ENCODE measurements at places on chromosomes 16 and 17.

GRCh38 chr16:73202161-73202729, 154.3 kb upstream of the ZFHX3 start:
- no peak for DNase-seq

DNA sequence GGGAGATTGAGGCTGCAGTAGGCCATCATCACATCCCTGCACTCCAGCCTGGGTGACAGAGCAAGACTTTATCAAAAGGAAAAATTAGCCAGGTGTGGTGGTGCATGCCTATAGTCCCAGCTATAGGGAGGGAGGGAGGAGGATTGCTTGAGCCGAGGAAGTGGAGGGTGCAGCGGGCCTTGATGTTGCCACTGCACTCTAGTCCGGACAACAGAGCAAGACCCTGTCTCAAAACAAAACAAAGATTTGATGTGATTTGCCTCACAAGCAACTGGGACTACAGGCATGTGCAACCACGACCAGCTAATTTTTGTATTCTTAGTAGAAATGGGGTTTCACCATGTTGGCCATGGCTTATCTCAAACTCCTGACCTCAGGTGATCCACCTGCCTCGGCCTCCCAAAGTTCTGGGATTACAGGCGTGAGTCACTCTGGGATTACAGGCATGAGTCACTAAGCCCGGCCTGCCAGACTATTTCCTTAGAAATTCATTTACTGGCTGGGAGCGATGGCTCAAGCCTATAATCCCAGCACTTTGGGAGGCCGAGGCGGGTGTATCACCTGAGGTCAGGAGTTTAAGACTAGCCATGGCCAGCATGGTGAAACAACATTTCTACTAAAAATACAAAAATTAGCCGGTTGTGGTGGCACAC, 11.5 kb downstream of the UBE2G1 start:
- DNase-seq: no peak

GRCh38 chr16:27491894-27492587, 57.7 kb downstream of the GTF3C1 start:
- no peak for DNase-seq

- DNase-seq: no peak
Observed at GRCh38 chr17:31715446-31715845, 143.6 kb downstream of the COPRS start.

- DNase-seq: no peak
Observed at GRCh38 chr16:56532714-56533113, 12.9 kb upstream of the BBS2 start.

DNA sequence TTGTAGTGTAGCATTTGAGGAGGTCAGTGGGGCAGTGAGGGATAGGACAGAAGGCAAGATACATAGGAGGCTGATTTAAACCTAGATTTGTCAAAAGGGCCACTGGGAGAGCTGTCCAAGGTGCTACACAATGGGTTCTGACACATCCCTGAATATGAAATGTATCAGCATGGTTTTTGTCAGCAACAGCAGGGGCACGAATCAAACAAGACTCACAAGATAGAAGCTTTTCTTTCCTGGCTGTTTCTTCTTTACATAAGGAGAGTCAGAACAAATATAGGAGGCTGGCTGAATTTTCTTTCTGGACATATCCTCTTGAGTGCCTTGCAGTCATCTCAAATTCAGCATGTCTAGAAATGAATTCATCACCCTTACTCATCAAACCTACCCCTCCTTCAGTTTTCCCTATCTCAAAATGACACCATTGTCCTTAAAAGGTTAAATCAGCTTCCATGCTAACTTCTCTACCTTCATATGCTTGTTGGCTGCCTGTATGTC, 130.5 kb downstream of the NPIPB5 start:
- no peak for DNase-seq

DNA sequence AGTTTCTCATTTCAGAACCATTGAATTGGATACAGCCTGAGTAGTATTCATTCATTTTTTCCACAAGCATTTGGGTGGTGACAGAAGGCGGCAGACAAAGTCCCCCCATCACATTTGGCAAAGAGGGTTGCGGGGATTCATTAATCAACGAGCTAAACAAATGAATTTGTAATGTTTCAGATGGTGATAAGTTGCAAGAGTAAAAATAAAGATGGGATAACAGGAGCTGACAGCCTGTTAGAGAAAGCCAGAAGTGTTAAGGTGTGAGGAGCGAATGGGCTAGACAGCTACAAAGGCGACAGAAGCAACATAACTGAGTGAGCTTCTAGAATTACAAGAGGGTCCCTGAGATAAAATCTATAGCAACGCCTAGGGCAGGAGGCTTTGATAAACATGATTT, 342.8 kb upstream of the HSBP1 start:
- DNase-seq: no peak

DNA sequence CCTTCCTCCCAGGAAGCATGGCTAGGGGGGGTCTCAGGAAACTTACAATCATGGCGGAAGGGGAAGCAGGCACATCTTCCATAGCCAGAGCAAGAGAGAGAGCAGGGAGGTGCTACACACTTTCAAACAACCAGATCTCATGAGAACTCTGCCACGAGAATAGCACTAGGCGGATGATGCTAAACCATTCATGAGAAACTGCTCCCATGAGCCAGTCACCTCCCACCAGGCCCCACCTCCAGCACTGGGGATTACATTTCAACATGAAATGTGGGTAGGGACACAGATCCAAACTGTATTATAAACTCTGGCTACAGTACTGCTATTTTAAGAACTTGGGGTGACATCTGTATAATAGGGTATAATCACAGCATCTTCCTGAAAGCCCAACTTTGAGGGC, 83.1 kb upstream of the CACNG5 start:
- no peak for DNase-seq

GRCh38 chr17:47200325-47200664, 8.9 kb upstream of the MYL4 start:
- DNase-seq: no peak

- no peak for DNase-seq
Observed at GRCh38 chr17:35998756-35999155, 2.6 kb downstream of the CCL15 start.

DNA sequence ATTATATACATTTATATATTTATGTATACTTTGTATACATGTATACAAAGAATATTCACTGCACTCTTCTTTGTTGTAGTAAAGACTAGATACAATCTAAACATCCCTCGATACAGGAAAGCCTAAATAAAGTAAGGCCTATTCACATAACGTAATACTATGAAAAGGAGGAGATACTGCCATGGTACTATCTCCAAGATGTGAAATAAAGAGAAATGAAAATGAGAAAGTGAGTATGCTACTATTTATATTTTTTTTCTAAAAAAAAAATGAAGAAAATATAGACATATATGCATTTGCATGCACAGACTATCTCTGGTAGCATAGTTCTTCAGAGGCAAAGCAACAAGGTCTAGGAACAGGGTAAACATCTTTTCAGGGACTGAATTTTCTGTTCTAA, 19.4 kb downstream of the CFDP1 start:
- no peak for DNase-seq

DNA sequence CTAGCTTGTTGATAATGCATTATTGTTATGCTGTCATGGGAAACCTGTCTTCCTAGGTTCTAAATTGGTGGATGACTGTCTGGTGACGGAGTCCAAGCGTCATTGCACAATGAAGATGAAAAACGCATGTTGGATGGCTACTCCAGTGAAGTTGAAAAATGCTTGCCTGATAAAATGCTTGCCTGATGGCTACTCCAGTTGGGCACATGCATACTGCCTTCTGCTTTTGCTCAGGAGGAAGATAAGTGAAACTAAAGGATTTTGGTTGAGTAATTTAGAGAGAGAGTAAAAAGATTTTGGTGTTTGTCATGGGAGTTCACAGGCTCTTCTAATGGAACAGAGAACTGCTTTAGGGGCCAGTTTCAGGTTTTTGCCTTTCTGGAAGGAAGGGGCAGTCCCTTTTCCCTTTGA, 118.6 kb downstream of the PRKCA start:
- DNase-seq: no peak

GRCh38 chr17:14621826-14622614, 321.1 kb downstream of the HS3ST3B1 start:
- no peak for DNase-seq

- DNase-seq: no peak
Observed at GRCh38 chr17:27283060-27283459, 10.9 kb upstream of the WSB1 start.

- DNase-seq: no peak
Observed at GRCh38 chr17:263271-263670, 81.8 kb upstream of the DOC2B start.

GRCh38 chr16:7392206-7392605, 59.6 kb downstream of the RBFOX1 start:
- no peak for DNase-seq

GRCh38 chr17:18045691-18046350, 6.6 kb downstream of the GID4 start:
- no peak for DNase-seq

DNA sequence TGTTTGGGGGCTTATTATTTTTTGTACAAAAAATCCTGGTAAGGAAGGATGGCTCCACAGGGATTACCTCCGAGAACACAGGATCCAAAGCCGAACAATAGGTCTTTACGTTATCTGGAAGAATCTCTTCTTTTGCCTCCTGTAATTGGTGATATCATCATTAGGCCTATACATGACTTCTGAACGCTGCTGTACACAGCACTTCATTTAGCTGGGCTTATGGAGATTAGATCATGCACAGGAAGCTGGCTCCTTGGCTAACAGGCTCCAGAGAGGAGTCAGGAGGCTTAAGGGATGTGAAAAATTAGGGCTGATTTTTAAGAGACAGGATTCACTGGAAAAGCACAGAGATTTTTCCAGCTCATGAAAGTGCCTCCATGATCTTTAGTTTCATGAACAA, 54.7 kb downstream of the TANGO6 start:
- no peak for DNase-seq

- DNase-seq: no peak
Observed at GRCh38 chr16:17803625-17804410, 333.1 kb upstream of the XYLT1 start.
